Lower leg skin (tissue), 4 donors: ENCODE measurements at places on chromosomes 16 and 17.

DNA sequence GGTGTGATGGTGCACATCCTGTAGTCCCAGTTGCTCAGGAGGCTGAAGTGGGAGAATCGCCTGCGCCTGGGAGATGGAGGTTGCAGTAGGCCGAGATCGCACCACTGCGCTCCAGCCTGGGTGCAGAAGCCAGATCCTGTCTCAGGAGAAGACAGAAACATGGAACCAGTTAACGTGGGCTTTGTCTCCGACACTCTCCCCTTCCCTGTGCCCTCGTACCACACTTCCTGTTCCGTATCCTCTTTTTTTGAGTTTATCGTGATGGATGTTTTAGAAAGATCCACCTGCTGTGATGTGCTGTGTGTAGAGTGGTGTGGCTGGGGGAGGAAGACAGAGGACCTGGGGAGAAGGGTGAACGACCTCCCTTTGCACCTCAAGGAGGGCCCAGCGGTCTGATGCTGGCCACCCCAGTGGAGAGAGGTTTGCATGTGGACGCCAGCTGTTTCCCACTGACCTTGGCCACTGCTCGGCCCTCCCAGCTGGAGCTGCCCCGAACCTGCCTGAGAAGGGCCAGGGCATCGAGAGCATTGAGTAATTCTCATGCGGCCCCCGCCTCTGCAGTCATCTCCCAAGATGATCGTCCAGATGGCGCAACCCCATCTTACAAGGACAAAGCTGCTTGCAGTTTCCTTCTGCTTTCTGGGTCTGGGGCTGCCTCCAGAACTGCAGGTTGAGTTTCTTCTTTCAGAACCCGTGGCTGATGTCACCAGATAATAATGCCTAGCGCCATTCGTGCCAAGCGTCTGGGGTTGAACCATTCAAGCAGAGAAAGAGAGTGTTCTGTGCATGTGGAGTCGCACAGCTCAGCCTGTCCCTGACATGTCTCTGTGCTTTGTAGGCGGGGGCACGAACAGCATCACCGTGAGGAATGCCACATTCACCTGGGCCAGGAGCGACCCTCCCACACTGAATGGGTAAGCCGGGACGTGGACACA lies 126.3 kb downstream of the ABCC1 start:
- DNase-seq: peak; percentile 58

GRCh38 chr17:55648086-55648485 lies 74.6 kb downstream of the TMEM100 start:
- DNase-seq: no peak

- DNase-seq: no peak
Measured at GRCh38 chr17:48209973-48210372, 102.4 kb downstream of the SNX11 start.

- no peak for DNase-seq
Measured at GRCh38 chr16:17744921-17745572, 274.3 kb upstream of the XYLT1 start.

GRCh38 chr17:37284191-37284590 lies 91.6 kb upstream of the C17orf78 start:
- DNase-seq: no peak

GRCh38 chr17:40818733-40819527 lies 3.5 kb downstream of the KRT10 start:
- DNase-seq: peak; percentile 95

- no peak for DNase-seq
Measured at GRCh38 chr17:27956601-27957445, 63.7 kb upstream of the LYRM9 start.
